NCI-H2029 treated with DMSO at 0.1 percent for 48 hours (cell line): ENCODE measurements at places on chromosomes 2 and 18.

DNA sequence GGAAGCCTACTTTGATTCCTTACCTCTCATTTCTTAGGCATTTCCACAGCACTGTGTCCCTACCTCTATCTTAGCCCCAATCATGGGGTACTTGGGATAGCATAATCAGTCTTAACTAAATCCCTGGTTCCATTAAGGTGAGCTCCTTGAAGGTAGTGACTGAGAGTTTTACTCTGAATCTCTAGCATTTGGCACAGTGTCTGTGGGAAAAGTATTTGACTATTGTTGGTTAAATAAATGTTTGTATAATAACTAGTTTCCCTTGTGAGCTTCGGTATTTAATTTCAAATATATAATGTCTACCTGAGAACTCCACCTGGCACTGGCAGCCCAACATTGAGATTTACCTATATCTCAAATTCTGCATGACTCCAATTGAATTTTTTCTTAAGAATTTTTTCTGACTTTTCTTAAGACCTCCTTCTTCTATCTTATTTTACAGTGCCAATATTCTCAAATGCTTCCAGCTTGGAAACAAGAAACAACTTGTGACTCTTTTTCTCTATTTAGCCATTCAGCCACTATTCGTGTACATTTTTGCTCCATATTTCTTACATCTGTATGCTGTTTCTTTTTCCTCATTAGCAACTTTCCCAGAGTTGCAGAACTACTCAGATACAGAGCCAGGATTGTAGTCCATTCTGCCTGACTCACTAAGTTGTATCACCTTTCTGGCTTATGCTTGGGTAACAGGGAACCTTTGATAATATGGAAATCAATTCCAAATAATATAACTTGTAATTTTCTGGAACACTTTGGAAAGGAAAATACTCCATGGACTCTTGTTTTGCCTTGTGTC lies 214.0 kb upstream of the NT5C1B start:
- DNase-seq = no peak

DNA sequence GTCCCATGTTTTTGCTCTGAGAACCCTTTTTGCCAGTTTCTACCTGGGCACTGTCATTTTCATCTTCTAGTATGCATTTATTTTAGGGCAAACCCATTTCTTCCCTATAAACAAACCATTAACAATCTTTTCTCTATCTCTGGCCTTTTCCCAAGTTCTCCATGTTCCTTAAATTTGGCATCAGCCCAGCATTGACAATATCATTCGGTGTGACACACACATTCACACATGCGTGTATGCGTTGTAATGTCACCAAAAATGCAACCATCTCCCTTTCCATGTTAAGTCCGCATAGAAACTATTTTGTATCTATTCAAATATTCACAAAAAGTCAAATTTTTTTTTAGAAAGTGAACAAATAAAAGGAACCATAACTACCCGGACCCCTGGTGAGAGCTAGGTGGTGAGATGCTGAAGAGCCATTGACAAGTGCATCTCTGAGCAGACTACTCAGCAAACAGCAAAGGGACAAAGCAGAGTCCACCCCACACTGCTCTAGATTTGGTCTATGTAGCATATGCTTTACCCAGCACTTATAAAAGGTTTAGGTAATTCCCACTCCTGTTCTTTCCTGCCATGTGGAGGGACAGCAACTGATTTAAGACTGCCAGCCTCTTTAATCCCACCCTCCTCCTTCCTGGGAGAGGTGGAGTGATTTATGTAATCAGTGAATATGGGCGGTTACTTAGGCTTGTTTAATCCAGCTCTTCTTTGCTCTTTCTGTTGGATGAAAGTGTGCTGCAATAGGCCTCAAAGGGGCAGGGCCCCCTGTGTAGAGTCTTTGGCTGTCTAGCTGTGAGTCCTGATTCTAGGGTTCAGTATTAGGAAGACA lies 124.1 kb downstream of the METTL8 start:
- DNase-seq = no peak

- no peak for DNase-seq
Measured at GRCh38 chr2:57892920-57893319, 153.7 kb upstream of the VRK2 start.

GRCh38 chr2:217733461-217733860 lies 269.3 kb downstream of the TNS1 start:
- DNase-seq = no peak

DNA sequence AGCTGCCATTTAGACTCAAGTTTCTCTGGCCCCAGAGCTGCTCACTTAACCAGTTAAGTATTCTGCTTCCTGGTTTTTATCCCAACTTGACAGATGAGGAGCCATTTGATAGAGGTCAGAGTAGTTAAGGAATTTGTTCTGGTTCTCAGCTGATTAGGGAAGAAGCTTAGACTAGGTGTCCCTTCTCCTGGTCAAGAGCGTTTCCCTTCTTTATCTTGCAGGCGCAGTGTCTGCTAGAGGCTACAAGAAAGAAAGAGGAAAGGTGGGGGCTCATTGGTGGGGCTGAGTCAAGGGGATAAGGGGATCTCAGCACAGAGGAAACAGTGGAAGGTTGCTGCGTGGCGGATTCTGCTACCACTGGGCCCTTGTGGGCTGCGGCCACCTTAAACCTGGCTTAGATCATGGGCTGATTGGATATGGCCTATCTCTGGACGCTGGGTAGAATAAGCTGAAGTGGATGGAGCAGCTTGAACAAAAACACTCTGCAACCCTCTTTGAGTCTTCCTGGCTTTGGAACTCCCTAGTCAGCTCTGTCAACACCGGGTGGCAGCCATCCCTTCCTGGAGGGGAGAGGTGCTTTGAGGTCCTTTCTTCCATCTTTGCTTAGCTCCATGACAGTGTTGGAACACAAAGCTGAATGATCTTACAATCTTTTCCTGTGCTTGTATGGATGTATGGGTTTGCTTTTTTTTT lies 70.8 kb downstream of the QPCT start:
- peak; percentile 0 for DNase-seq

DNA sequence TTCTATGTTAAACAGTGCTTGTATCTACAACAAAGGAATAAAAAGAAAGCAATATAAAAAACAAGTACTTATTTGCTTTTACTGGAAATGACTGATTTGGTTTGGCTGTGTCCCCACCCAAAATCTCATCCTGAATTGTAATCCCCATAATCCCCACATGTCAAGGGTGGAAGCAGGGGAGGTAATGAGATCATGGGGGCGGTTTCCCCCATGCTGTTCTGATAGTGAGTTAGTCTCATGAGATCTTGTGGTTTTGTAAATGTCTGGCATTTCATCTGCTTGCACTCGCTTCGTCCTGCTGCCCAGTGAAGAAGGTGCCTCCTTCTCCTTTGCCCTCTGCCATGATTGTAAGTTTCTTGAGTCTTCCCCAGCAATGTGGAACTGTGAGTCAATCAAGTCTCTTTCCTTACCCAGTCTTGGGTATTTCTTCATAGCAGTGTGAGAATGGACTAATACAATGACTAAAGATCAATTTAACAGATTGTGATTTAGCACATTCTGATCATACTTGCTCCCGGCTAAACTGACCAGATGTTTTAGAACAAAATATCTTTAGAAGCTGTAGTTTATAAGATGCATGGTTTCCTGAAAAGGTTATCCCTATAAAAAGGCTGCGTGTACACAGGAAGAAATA lies 19.9 kb downstream of the PTH2R start:
- no peak for DNase-seq
